Iris pigment epithelial cell (primary cell): ENCODE measurements at places on chromosomes 2 and 18.

- DNase-seq, result no peak
Measured at GRCh38 chr2:16314691-16315457, 350.8 kb downstream of the CYRIA start.

DNA sequence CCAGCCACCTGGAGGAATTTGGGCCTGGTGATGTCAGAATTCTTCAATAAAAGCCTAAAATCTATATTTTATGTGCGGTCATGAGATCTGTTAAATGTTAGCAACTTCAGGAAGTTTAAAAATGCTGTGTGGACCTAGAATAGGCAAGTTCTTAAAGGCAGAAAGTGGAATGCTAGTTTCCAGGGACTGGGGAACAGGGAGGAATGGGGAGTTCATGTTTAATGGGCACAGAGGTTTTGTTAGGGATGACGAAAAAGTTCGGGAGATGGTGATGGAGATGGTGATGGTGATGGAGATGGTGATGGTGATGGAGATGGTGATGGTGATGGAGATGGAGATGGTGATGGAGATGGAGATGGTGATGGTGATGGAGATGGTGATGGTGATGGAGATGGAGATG lies 9.2 kb downstream of the TYMS start:
- no peak for DNase-seq

GRCh38 chr2:192960945-192961344 lies 766.2 kb upstream of the TMEFF2 start:
- no peak for DNase-seq

GRCh38 chr2:186307871-186308270 lies 178.2 kb upstream of the ZC3H15 start:
- DNase-seq, result no peak

GRCh38 chr18:60130284-60130683 lies 230.5 kb downstream of the PMAIP1 start:
- DNase-seq, result no peak

GRCh38 chr2:191538334-191538903 lies 139.5 kb upstream of the NABP1 start:
- no peak for DNase-seq
